ENCODE measurements at places on chromosomes 2 and 18.
A peak's percentile ranks its signal among the peaks of the same experiment; 100 is the strongest.

GRCh38 chr2:84874381-84875212, 6.3 kb downstream of the TRABD2A start:
- DNase-seq, result no peak

GRCh38 chr2:30257266-30258214, 26.2 kb downstream of the LBH start:
- DNase-seq, result no peak

- no peak for DNase-seq
Observed at GRCh38 chr18:32668956-32669355, 103.9 kb downstream of the KLHL14 start.

- no peak for DNase-seq
Observed at GRCh38 chr2:118967124-118967880, 25.3 kb downstream of the MARCO start.

DNA sequence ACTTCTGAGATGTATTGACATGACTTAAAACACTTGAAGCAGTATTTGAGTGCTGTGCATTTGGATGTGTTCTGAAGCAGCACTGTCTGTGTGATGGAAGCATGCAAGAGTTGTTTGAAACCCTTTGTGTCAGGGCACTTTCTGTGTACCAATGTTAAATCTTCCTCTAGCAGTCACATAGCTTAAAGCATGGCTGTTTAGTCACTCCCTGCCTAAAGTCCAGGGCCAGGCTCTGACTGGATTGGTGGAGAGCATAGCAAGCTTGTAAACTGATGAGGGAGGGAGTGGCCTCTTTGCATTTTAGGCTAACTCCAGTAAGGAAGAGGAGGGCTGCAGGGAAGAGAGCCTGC, 73.5 kb downstream of the MYO1B start:
- no peak for DNase-seq

GRCh38 chr2:217393585-217394032, 533.7 kb upstream of the TNP1 start:
- no peak for DNase-seq

- DNase-seq, result no peak
Observed at GRCh38 chr2:8729939-8730338, 48.1 kb downstream of the ID2 start.

DNA sequence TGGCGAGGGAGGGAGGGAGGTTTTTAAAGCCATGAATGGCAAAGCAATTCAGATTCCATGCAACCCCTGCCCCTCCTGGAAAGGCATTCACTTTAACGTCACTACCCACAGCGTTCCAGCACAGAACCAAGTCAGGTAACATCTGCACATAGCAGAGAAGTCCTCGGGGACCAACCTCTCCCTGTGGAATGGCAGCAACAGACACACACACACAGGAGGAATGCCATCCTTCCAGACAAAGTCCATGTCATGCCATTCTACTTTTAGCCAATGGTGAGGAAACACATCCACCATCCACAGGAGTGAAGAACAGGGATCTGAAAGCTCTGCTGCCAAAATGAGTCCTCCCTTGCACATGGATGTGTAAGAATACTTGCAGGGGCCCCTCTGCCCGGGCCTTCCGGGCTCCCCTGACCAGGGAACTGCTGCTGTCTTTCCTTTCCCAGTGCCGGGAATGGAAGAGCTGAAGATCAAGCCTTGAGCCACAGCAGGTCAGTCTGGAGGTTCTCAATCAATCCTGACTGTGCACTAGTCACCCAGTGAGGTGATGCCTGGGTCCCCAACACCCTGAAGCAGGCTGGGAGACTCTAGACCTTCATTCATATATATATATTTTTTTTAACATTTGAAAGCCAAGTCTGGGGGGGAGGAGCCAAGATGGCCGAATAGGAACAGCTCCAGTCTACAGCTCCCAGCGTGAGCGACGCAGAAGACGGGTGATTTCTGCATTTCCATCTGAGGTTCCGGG, 63.7 kb downstream of the UXS1 start:
- no peak for DNase-seq

GRCh38 chr2:20403774-20404312, 43.0 kb upstream of the RHOB start:
- DNase-seq, result peak; percentile 3

DNA sequence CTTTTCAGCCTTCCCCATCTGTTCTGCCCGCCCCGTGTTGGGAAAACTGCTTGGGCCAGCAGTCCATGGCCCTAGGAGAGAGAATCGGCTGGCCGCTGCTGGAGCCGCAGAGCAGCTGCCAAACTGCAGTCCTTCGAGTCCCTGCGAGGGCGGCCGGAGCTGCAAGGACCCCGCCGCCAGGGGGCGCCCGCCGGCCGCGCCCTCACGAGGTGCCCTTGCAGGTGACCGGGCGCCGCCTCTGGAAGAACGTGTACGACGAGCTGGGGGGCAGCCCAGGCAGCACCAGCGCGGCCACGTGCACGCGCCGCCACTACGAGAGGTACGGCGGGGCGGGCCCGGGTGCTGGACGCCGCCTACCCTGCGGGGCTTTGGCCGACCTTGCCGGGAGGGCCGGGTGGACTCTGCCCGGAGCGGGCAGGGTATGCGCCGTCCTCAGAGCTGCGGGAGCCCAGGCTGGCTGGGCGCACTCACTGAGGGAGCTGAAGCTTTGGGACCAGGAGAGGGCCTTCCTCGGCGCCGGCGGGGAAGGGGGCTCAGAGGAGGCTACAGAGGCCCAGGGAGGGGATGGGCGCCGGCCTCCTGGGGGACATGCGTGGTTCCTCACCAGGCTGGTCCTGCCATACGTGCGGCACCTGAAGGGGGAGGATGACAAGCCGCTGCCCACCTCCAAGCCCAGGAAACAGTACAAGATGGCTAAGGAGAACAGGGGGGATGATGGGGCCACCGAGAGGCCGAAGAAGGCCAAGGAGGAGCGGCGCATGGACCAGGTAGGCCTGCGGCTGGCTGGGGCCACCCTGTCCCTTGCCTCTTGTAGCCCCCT, 13.6 kb downstream of the ARID5A start:
- peak; percentile 62 for DNase-seq

- DNase-seq, result no peak
Observed at GRCh38 chr18:13811993-13812392, 12.0 kb upstream of the MC5R start.

- no peak for DNase-seq
Observed at GRCh38 chr18:67232406-67232805, 284.1 kb downstream of the DSEL start.

DNA sequence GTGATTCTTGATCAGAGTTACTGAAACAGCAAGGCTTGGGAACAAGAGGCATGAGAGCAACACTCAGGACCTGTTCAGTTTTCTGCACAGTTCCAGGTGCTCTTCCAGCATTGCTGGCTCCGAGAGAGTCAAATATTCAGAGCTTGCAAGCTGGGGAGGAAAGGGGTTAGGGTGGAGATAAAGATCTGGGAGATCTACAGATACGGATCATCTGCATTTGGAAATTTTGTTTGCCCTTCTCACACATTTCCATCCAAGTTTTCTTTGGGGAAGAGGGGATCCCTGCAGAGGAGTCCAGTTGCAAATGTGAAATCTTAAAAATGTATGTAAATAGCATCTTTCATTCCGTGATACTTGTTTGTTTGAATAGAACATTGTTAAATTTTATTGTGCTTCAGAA, 108.2 kb downstream of the NEDD4L start:
- DNase-seq, result no peak

GRCh38 chr2:19356545-19357401, 1.6 kb downstream of the OSR1 start:
- DNase-seq, result no peak

DNA sequence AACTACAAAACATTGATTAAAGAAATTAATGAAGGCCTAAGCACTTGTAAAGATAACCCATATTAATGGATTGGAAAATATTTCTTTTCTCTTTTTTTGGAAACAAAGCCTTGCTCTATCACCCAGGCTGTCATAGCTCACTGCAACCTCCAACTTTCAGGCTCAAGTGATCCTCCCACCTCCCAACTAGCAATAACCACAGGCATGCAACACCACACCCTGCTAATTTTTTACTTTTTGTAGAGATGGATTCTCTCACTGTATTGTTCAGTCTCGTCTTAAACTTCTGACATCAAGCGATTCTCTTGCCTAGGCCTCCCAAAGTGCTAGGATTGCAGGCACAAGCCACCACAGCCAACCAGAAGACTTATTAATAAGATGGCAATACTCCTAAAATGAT, 73.4 kb upstream of the NDUFV2 start:
- DNase-seq, result no peak

- no peak for DNase-seq
Observed at GRCh38 chr2:20128506-20129330, 77.3 kb upstream of the LAPTM4A start.

GRCh38 chr2:101628030-101628392, 69.5 kb upstream of the MAP4K4 start:
- no peak for DNase-seq

DNA sequence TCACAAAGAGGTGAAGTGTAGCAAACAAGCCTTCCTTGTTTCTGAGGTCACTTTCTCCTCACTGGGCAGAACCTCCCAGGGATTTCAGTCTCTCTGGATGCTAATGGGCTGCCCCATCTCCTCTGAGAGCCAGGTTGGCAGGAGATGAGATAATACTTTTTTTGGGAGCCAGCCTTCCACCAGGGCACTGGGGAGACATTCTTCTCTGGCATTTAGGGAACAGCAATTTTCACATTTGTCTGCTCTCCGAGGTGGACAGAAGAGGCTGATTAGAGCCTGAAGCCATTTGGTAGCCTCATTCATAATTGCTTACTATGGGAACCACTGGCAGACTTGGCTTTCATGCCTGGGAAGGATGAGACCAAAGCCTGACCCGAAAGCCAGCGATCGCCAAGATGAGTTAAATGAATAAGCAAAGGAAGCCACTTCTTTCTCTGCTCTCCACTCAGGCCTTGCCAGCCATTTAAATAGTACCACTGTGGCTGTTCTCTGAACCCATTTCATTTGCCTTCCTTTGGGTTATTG, 70.1 kb downstream of the NRP2 start:
- no peak for DNase-seq

DNA sequence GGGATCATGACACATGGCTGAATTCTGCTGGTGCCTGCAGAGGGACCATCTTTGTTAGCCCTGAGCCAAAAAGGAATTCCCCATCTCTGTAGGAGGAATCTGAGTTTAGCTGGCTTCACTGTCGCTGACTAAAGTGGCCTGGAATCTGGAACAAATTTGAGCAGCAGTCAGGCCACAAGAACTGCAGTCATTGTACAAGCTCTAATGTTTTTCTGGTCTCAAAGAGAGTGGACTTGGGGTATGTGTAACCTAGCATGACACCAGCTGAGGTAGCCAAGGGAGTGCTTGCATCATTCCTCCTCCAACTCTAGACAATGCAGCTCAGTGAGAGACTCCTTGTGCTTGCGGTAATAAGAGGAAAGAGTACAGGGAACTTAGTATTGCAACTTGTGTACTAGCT, 539.1 kb upstream of the LRRTM4 start:
- DNase-seq, result no peak

DNA sequence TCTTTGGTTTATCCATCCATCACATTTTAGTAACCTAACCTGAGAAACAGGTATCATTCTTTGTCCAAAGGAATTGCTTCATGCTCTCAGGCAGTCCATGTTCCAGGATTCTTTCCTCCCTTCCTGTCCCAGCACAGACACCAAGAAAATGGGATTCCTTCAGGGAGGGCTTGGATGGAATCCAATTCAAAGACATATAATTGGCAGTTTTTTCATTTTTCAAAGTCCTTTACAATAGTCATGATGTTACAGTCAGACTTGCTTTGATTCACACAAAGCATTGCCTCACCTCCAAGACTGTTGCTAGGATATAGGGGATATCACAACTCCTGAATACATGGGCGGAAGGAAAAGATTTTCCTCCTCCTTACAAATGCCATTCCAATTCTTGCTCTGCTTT, 241.4 kb upstream of the ACVR2A start:
- DNase-seq, result no peak

DNA sequence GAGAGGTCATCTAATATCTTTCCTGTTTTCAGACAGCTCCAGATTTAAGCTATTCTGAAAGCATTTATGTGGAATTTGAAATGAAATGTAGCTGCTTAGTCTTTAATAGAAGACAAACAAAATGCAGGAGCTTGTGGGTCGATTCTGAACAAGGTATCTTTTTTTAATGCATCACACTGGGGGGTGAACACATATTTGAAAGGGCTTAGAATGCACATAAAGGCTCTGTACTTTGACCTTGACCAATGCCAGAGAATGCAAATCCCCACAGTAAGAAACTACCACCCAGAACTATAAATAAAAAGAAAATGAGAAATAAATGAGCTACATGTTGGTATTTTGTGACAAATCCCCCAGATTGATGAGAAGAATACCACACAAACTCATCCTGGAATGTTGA, 489.3 kb downstream of the PIK3C3 start:
- DNase-seq, result no peak

GRCh38 chr2:215619989-215620388, 184.1 kb upstream of the FN1 start:
- no peak for DNase-seq

DNA sequence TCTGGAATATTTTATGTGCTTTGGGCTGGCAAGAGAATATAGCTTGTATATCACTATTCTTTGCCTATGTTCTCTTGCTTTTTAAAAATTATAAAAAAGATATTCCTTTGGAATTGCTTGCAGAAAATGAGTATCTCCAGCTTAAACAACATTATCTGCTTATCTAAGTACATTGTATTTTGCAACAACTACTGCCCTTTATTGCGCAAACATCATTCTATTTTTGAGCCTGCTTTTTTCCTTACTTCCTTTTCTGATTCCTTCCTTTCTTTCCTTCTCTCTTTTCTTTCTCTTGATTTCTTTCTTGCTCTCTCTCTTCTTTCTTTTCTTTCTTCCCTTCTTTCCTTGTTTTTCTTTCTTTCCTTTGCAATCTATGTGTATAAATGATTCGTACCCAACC, 74.0 kb downstream of the UNC80 start:
- DNase-seq, result no peak

- no peak for DNase-seq
Observed at GRCh38 chr2:1707771-1708418, 36.4 kb downstream of the PXDN start.

- no peak for DNase-seq
Observed at GRCh38 chr2:237979331-237979730, 12.5 kb downstream of the UBE2F start.

DNA sequence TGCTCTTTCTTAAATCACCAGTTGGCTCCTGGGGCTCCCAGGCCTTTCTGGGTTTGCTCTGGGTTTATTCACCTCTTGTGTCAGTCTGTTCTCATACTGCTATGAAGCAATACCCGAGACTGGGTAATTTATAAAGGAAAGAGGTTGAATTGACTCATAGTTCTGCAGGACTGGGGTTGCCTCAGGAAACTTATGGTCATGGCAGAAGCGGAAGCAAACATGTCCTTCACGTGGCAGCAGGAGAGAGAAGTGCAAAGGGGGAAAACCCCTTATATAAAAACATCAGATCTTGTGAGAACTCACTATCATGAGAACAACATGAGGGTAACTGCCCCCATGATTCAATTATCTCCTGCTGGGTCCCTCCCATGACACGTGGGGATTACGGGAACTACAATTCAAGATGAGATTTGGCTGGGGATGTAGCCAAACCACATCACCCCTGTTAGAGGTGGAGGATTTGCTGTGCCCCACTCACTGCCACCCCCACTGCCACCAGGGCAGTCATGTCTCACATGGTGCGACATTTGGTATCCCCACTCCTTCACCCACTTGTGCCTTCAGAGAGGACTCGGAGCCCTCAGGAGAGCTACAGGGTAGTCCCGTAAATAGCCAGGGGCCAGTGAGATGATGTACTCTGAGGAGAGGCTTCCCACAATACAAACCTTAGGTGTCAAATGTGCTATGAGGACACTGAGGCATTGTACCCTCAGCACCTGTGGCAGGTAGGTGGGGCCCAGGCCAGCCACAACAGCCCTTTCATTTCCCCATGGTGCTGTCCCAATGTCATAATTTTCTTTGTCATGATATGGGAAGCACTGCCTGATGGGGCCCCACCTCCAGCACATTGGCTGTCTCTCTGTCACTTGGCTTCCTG, 35.7 kb downstream of the CDC42EP3 start:
- DNase-seq, result no peak

- no peak for DNase-seq
Observed at GRCh38 chr2:10490806-10491291, 42.7 kb upstream of the ODC1 start.
